ENCODE measurements at places on chromosomes 2 and 18.

DNA sequence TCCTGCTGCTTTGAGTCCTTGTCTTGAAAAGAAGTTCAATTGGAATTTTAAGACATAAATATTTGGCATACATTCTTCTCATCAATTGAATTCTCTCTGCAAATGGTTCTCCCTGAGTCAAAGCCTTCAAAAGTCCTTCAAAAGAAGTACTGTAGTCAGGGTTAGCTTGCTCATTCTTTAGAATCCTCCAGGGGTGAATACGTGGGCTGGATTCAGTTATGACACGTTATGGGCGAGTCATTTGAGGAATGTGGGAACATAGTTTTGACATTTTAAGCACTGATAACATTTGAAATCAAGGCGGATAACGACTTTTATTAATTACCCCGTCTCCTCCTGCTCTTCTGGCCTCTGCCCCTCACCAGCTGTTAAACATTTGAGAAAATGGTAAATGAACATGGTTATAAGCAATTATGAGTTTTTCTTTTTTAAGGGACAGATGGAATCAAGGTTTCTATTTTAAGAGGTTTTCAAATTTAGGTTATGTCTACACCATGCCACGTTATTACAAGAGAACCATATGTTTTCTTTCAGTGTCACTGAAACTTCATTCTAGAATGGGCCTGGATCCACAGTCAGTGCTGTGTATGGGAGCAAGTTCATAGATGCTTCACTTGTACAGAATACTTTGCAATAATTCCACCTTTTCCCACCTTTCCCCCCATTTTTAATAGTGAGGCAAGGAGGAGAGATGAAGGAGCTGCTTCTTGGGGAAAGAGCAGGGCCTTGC lies 273.1 kb downstream of the TSN start:
- no peak for DNase-seq

- DNase-seq, result no peak
These were observed 1.3 kb downstream of the FMNL2 start for GRCh38 chr2:152336119-152336853.

DNA sequence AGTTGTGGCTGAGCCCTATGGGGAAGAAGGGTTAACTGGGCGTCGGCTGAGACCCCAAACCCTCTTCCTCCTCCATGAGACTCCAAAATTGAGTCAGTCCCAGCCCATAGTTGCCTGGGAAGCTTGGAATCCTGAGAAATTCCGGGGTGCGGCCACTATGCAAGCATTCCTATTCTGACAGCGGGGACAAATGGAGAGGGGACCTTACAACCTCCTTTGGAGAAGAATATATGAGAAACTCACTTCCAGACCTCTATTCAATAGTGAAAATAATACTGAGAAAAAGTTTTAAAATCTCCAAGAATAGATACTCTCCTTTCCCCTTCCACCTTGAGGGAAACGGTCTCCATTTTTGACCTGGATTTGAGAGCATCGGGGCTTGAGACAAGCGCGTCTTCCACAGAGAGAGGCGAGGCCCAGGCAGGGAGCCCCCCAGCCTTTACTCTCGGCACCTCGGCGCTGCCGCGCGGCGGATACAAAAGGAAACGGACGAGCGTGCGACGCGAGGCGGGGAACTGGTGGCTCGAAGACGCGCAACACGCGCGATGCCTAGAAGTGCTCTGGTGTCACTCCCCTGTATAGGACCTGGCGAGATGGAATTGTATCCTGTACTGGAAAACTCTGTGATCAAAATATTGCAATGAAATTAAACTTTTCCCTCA lies 11.1 kb downstream of the NR4A2 start:
- DNase-seq, result peak; percentile 61

- no peak for DNase-seq
These were observed 12.1 kb downstream of the IMPA2 start for GRCh38 chr18:11993264-11993916.

- no peak for DNase-seq
These were observed 70.9 kb upstream of the ERBB4 start for GRCh38 chr2:212609479-212609878.

- DNase-seq, result no peak
These were observed 44.4 kb downstream of the RPIA start for GRCh38 chr2:88735853-88736252.

DNA sequence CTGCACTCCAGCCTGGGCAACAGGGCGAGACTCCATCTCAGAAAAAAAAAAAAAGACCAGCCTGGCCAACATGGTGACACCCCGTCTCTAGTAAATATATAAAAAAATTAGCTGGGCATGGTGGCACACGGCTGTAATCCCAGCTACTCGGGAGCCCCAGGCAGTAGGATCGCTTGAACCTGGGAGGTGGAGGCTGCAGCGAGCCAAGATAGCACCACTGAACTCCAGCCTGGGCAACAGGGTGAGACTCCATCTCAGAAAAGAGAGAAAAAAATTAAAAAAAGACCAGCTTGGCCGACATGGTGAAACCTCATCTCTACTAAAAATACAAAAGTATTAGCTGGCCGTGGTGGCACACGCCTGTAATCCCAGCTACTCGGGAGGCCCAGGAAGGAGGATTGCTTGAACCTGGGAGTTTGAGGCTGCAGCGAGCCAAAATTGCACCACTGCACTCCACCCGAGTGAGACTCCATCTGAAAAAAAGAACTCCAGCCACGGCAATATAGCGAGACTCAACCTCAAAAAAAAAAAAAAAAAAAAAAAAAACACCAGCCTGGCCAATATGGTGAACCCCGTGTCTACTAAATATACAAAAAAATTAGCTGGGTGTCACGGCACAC lies 346.1 kb upstream of the PLGLB2 start:
- DNase-seq, result no peak

- no peak for DNase-seq
These were observed 139.0 kb downstream of the GULP1 start for GRCh38 chr2:188430705-188431104.

- peak; percentile 64 for DNase-seq
These were observed 1.8 kb upstream of the NFATC1 start for GRCh38 chr18:79393635-79394533.

DNA sequence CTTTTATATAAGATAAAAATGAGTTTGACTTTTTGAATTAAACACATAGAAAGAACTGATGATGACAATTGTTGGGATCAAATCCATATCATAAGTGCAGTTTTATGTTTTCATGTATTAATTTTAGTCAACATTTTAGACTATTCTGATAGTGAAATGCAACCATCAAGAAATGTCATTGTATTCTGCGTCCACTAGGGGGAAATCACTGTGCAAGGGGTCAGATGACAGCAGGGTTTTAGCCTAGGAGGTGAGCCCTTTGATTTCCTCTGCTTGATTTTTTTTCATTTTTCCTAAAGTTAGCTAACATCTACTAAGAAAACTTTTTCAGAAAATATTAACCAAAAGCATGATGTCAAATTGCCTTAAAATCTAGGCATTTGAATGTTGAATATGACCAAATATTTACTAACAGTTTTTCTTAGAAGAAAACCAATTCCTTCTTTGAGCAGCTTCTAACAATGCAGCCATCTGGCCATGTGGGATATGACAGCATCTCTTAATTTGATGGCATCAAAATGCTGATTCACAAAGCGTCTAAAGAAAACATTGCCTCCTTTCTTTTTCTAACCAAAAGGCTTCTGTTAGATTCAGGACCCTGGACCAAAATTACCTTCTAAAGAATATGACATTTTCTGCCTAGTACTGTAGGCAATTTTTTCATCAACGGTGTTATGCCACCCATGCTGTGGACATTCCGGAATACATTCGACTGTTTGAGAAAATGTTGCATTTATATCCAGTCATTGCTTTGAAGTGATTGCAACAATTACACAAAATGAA lies 141.5 kb downstream of the SPHKAP start:
- no peak for DNase-seq

DNA sequence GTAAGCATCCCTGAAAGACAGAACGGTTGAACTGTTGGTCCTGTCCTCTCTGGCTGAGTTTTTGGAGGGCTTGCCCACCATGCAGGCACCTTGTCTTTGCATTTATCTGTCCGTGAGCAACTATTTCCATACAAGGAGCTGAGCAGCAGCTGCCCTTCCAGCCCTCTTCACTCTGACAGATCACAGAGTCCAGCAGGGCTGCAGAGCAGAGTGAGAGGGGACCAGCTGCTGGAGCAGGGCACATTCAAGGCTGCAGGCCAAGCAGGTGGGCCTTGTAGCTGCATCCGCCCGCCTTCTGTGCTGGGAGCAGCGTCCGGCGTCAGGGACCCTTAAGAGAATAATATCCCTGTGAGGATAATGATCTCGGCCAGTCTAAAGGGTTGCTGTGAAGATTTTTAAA lies 9.5 kb downstream of the SMYD1 start:
- no peak for DNase-seq

DNA sequence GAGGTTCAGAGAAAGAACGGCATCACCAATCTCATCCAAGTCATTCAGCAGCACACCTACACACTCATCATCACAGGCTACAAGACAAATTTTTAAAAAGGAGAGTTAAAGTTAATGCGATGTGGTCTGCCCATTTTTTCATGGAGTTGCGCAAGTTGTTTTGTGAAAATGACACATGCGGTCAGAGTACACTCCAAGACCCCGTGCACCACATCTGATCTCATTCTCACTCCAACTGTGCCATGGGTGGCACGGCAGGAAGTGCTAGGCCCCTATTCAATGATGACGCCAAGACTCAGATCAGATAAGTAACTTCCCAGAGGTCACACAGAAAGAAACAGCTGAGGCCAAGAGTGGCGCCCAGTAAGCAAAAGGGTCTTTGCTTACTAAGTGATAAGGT lies 119.8 kb downstream of the LAMA1 start:
- no peak for DNase-seq

GRCh38 chr2:66683599-66683998 lies 248.7 kb downstream of the MEIS1 start:
- no peak for DNase-seq

DNA sequence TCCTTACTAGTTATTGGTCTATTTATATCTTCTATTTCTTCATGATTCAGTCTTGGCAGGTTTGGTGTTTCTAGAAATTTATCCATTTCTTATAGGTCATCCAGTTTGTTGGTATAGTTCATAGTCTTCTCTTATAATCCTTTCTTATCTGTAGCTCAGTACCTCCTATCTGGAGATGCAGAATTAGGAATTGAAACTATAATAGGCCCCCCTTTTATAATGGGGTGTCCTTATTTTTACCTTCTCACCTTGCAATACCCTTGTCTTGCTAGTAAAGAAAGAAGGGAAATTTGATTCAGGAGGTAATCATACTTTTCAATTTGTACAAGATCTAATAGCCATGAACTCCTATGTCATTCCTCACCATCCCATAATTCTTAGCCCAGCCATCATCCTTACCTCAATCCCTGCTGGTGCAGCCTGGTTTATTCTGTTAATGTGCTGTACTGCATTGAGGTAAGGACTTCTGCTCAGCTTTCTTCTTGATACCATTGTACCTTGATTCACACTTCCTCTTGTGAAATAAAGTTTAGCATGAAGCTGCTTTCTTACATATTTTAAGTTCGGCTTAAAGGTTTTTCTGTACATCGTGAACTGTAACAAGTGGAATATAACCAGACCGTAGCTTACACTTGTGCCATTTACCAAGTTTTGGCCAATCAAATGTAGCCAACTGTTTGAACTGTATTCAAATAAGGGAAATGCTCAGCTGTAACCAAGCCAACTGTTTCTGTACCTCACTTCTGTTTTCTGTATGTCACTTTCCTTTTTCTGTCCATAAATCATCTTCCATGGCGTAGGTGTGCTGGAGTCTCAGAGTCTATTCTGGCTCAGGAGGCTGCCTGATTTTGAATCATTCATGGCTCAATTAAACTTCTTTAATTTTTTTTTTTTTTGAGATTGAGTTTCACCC lies 40.1 kb upstream of the PTH2R start:
- no peak for DNase-seq

- DNase-seq, result no peak
These were observed 215.4 kb downstream of the ZBTB7C start for GRCh38 chr18:48193521-48194492.

- no peak for DNase-seq
These were observed 142.6 kb downstream of the SETBP1 start for GRCh38 chr18:44823286-44823685.

DNA sequence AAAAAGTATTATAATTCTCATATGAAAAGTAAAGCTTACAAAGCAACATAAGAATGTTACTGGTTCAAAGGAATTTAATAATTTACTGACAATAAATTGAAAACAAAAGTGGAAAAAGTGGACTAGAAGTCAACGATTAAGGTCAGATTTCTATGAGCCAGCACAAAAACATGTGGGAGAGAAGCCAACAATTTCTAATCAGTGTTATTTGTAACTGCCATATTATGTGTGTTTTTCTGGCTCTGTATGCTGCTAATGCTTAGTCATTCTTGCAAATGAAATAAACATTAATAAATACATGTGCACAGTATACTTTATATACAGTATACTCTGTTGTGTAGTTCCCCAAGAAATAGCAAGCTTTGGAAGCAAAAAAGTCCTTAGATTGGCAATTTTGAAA lies 301.3 kb upstream of the RGPD4 start:
- no peak for DNase-seq

DNA sequence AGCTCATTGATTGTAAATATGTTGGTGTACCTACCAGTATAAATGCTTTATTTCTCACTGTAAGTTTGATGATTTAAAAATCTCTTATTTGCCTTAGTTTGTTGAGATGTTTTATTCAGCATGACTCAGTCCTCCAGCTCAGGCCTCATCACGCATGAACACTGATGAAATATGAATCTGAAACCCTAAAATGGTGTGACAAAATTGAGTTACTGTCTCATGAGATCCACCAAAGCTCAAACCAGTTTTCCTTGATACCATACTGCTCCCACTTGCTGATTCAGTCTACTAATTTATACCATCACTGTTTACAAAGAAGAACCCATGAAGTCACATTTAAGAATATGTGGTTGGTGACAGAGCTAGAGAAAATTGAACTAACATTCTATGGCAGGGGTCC lies 524.9 kb downstream of the LRRTM4 start:
- no peak for DNase-seq

GRCh38 chr18:48872234-48873145 lies 78.3 kb downstream of the SMAD7 start:
- no peak for DNase-seq

- no peak for DNase-seq
These were observed 102.8 kb downstream of the HIBCH start for GRCh38 chr2:190216829-190217228.

DNA sequence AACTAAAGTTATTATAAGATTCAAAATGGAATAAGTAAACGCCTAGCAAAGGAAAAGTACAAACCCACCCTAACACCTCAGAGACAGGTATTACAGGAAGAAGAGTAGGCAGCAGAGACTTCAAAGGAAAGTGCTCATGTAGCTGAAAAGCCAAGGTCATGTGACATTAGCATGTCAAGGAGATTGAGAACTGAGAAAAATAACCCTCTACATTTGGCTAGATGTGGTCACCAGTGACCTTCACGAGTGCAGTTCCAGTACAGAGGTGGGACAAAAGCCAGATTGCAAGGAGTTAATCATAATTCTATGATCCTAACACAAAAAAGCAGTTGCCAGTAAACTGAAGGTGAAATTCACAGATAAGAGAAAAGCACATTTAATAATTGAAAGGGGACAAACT lies 252.7 kb downstream of the ZEB2 start:
- no peak for DNase-seq

Measured in activated T-cell treated with anti-CD3 and anti-CD28 coated beads, Interleukin-2, amount 50 U/mL, for 1 hour (primary cell).